ENCODE measurements at places on chromosomes 4 and X.

DNA sequence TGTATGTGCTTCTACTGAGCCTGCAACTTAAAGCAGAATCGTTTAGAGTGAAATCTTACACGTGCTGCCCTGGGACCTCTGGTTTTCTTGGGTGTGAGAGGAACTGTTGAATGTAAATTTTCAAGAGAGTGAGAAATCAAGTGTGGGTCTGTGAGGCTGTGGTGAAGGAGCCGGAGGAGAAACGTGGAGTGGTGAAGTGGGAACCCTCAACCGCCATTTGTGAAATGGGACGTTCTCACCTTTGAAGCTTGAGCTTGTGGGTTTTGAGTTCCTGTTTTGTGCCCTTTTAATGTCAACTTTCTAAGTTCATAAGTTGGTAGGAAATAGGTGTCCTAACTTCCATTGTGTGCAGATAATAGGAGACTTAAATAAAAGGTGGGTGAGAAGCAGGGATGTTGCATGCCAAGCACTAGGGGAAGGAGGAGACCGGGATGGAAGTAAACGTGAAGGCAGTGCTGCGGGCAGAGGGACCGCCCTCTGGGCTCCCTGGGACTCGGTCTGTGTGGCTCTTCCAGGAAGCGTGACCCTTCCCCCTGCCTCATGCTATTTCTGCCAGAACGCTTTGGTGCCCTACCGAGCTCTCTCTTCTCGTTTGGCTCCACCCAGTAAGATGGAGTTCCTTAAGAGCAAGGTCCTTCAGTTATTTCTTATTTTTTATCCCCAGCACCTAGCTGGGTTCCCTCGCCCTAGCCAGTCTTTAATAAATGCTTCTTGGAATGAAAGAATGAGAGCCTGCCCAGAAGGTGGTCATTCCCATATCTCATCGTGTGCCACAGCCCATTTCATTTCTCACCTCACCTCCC, 56.0 kb downstream of the TMEM131L start:
- DNase-seq = peak; percentile 42

DNA sequence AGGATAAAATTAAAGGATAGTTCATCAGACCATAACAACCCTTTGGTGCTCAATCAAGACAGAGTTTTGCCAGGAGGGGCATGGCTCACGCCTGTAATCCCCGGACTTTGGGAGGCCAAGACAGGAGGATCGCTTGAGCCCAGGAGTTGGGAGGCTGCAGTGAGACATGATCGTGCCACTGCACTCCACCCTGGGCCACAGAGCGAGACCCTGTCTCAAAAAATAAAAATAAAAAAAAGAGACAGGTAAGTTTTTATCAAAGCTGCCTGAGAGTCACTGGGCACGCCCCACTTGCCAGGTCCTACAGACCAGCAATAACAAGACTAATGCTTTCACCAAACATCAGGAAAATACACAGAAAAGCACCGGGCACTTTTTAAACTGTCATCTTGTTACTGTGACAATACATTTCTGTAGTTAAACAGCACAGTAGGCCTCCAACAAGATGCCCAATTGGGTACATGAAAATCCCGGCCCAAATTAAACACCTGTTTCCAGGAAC, 765 bp downstream of the CFAP97 start:
- DNase-seq = no peak

GRCh38 chr4:108531461-108531860, 88.9 kb upstream of the RPL34 start:
- DNase-seq = no peak

GRCh38 chr4:173642509-173642908, 112.5 kb upstream of the HAND2 start:
- no peak for DNase-seq

DNA sequence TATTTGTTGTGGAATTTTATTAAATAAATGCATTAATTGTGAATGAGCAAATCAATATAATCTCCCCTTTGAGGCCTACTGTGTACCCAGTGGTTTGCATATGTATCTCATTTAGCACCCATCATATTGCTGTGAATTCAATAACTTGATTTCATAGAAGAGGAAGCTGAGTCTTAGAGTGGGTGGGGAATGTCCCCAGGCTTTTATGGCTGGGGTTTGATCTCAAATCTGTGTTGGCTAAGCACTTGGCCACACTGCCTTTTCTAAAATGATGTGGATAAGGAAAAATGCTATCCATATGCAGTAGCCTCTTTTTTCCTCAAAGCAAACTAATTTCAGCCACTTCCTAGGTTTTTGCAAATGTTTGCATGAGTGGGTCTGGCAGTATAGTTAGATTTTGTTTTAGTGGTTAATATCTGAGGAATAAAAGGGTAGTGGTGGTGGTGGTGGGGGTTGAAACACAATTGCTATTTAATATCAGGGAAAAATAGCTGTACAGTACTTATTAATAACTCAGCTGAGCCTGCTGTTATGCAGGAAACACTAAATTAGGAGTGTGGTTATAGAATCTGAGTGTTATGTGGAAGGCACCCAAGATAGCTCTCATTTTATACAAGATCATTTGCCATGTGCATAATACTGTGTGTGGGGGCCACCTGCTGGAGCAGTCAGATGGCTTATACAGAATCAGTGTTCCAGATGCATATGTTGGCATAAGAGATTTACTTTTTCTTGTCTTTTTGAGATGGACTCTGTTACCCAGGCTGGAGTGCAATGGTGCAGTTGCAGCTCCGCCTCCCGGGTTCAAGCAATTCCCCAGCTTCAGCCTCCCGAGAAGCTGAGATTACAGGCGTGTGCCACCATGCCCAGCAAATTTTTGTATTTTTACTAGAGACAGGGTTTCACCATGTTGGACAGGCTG, 108.0 kb downstream of the TMEM131L start:
- no peak for DNase-seq

DNA sequence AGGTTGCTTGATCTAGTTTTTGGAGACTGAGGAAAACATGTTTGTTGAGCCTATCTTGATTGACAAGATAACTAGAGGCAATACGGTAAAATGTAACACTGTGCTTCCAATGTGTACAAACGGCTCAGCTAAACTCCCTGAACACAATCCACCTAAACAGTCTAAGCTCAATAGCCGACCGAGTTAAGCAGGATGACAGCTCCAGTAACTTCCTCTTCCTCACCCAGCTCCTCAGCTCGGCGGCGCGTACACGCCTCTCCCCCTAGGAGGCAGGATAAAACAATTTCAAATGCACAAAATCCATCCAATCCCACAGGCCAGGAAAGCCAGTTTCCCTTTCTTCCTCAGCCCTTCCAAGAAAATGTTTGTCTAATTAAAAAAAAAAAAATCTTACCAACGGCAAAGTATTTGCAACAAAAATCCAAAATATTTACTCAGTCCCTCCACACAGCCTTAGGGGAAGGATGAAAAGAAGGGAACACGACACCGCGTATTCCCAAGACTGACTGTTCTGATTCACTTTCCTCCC, 1.0 kb downstream of the CNOT6L start:
- no peak for DNase-seq

DNA sequence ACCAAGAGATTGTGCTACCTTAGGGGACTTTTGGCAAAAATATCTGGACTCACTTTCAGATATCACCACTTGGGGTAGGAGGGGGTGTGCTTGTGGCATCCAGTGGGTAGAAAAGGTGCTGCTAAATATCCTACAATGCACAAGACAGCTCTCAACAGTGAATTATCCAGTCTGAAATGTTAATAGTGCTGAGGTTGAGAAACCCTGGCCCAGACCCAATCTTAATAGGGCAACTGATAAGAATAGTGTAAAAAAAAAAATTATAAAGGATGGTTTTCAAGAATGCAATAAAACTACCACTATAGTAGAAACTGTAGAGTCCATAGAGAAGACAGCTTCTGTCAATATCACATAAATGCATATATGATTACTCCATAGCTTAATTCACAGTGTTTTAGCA, 185.5 kb downstream of the ZNF330 start:
- no peak for DNase-seq

- DNase-seq = no peak
Observed at GRCh38 chr4:100362366-100362765, 155.5 kb downstream of the EMCN start.

GRCh38 chr4:70754470-70754869, 32.7 kb downstream of the RUFY3 start:
- no peak for DNase-seq

GRCh38 chr4:86233681-86234080, 126.2 kb downstream of the MAPK10 start:
- DNase-seq = no peak

GRCh38 chr4:144578681-144579080, 67.3 kb upstream of the HHIP start:
- no peak for DNase-seq

DNA sequence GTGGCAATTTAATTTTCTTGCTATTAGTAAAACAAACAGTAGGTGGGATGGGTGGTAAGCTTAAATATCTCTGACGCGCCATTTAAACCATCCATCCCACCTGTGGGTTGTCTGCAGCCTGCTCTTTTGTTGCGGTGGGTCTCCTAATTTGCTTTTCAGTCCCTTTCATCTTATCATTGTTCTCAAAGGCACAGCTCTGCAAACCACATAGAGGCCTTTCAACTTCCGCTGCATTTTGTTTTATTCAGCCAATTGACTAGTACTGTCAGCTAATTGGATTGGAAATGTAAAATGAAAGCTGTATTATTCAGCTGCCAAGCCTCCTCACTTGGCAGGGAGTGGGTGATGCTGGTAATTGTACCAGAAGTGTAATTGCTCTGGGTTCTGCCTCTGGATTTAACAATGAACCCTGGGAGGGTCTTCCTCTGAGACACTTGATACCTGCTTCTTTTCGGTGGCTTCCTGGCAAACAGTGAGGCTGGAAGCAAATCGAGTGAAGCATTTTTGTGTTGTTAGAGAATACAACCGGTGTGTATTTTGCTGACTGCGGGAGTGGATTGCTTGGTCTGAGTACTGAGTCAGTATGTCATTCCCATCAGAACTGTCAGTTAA, 165.6 kb downstream of the FRAS1 start:
- DNase-seq = no peak

DNA sequence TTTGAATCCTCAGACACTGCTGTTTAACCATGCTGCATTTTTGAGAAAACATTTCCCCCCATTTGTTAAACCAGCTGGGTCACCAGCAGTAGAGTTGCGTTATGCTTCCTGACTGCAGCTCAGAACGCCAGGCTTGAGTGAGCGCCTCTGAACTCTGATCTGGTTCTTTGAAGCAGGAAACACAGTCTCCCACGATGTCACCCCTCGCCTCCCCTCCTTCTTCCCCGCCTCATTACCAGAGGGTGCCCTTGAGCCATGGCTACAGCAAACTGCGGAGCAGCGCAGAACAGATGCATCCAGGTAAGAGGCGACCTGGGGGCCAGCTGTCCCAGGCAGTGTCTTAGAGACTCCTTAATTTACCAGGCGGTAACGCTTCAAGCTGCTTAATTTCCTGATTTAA, 78.4 kb downstream of the REPS2 start:
- no peak for DNase-seq

DNA sequence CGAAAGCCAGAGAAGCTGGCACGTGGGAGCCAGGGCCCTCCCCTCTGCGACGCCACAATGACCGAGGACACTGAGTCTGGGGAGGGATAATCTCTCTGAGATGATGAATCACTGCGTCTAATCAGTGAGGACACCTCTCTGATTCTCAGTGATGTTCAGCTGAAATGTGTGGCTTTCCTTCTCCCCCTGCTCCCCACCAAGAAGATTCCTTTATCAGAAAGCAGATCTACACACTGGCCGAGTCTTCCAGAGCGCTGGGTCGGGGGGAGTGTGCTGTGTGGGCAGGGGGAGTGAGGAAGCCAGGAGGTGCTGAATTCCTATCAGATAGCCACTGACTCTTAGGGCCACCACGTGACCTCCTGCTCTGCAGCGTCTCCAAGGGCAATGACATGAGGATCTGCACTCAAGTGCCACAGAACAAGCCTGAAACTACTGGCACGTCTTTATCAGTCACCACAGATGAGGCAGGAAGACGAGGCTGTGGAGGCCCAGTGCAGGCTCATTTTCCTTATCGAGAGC, 89.2 kb downstream of the GATB start:
- DNase-seq = no peak

DNA sequence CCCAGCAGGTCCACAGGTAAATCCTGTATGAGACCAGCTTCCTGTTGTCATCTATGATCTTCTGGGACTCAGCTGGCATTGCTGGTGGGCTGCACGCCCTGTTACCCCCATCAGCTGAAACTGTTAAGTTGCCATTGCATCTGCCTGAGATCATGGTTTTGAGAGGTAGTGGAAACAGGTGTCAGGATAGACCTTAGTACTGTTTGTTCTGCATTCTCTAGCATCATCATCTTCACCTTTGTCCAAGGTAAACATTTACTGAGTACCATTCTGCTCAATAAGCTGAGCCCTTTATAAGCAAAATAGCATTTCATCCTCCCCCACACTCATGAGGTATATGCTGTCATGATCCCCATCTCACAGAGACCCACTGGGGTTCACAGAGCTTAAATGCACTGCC, 42.9 kb upstream of the PROM1 start:
- no peak for DNase-seq

GRCh38 chr4:176014583-176015108, 51.0 kb upstream of the WDR17 start:
- no peak for DNase-seq

DNA sequence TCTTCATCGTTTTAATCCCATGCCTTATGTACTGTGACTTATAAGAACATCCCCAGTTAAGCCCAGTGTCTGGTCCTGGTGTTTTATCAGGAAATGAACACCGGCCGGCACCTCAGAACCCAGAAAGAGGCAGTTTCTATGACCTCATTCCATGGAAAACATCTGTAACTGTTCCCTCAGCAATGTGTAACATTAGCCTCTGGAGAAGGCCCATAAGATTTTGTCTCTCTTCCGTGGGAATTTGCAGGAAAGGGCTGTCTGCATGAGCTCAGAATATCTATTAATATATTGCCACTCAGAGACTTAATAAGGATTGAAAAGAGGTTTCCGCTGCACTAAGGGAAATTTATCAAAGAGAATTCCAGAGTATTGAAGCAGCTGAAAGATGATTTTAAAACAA, 3.1 kb upstream of the TCEANC start:
- DNase-seq = no peak

- no peak for DNase-seq
Observed at GRCh38 chr4:34091451-34091850, 2152.9 kb downstream of the ARAP2 start.

GRCh38 chr4:84722720-84723119, 139.8 kb downstream of the CDS1 start:
- no peak for DNase-seq

DNA sequence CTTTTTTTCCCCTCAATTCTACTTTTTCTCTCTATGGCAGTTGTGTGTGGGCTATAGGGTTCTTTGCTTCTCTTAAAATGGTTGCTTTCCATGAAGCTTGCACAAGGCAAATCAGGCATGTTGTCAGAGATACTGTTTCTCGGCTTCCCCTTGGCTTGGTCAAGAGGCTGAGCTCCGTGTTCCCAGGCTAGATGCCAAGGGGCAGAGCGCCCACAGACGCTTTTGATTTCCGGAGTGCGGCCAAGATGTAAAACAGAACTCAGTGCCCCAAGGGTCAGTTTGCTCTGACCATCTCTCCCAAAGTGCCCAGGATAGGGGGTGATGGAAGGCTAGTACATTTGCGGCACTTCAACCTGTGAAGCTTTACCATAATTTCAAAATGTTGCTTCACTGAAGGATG, 64.2 kb upstream of the DIPK2B start:
- DNase-seq = no peak

- DNase-seq = no peak
Observed at GRCh38 chrX:150291014-150291413, 72.1 kb upstream of the MAMLD1 start.

All from activated CD8-positive, alpha-beta memory T cell treated with anti-CD3 and anti-CD28 coated beads for 48 hours (primary cell).